ENCODE measurements at places on chromosomes 1 and 21.

GRCh38 chr1:88662723-88663122 lies 21.4 kb upstream of the PKN2 start:
- DNase-seq: no peak

DNA sequence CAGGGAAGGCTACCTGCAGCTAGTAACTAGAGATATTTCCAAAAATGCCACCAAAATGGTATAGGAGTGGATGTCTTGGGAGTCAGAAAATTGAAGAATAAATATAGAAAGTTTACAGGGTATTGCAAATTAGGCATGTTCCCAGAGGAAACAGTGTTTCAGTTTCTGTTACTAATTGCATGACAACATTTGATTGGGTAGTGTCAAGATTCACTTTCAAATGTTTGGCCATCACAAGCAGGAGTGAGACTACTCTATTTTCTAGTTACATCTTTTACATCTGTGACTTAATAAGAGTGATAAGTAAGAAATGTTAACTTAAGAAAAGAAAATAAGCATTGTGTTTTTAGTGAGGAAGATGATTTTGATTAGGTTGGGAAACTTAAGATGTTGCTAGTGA lies 30.2 kb downstream of the AMY1C start:
- DNase-seq: no peak

- no peak for DNase-seq
These were observed 41.7 kb upstream of the RAB4A start for GRCh38 chr1:229229137-229229720.

DNA sequence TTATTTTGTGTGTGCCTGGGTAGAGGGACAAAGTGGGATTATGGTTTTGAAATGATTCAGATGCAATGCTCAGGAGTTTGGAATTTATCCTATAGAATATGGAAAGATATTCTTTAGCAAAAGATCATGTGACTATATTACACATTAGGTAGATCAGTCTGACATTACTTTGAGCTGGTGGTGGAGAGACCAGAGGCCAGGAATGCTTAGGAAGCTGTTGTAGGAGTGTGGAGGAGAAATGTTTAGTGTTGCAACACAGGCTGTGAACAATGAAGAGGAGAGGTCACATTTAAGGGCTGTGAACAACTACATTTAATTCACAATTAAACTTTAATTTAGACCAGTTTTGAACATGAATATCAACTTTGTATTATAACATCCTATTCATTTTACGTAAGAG lies 45.3 kb upstream of the PODN start:
- DNase-seq: no peak

GRCh38 chr1:52544665-52545525 lies 8.0 kb downstream of the TUT4 start:
- DNase-seq: no peak

GRCh38 chr1:97243973-97244560 lies 522.5 kb downstream of the PTBP2 start:
- no peak for DNase-seq

DNA sequence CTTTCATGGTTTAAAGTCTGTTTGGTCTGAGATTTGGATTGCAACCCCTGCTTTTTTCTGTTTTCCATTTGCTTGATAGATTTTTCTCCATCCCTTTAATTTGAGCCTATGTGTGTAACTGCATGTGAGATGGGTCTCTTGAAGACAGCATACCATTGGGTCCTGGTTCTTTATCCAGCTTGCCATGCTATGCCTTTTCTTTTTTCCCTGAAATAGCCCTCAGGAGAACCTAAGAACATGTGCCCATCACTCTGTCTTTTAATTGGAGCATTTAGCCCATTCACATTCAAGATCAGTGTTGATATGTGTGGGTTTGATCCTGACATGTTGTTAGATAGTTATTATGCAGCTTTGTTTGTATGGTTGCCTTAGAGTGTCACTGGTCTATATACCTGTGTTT lies 21.7 kb upstream of the DENND1B start:
- no peak for DNase-seq

GRCh38 chr1:86499987-86500593 lies 31.4 kb downstream of the CLCA1 start:
- no peak for DNase-seq

DNA sequence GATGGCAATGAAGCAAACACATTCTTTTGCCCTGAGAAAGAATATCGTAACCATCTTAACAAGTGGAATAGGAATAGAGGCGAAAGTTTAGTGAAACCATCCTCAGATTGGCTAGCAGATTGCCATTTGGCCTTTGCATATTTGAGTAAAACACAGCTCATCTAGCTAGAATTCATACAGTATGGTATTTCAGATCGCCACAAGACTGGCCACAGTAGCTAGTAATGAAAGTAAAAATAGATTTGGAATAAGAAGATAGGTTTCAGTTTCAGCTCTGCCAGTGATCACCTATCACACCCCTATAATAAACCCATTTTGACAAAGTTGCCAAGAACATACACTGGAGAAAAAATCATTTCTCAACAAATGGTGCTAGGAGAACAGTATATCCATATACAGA lies 294.9 kb downstream of the LRRIQ3 start:
- DNase-seq: no peak

DNA sequence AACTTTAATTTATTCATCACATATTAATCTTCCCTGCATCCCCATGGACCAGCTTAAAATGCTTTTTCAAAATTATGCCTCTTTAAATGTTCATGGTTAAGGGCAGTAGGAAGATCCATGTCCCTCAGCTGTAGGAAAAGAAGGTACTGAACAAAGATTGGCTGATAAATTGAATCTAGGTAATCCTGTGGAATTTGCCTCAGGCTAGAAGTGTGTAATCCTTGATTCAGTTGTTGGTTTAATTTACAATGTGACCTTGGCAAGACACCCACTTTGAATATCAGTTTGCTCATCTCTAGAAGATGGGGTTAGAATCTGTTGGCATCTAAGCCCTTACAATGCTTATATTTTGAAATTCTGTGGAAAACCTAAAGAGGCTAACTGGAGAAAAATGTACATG lies 6.1 kb downstream of the TTC4 start:
- DNase-seq: no peak

- no peak for DNase-seq
These were observed 29.6 kb downstream of the CHD1L start for GRCh38 chr1:147272042-147272441.

DNA sequence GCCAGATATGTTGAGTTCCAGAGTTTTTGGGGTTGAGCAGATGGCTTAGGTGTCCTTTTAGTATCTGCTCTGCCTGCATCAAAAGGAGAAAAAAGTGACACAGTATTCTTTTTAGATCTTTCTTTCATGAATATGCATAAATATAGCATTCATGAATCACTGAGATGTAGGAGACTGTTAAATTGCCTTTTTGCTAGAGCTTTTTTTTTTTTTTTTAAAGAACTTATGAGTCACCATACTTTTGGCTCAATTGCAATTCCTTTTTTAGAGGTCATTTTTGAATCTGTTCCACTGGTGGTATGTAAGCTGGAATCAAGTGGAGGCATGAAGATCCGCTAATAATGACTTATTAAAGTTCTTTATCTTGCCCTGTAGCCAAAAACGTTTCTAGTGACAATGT lies 480.9 kb upstream of the ZRANB2 start:
- no peak for DNase-seq

DNA sequence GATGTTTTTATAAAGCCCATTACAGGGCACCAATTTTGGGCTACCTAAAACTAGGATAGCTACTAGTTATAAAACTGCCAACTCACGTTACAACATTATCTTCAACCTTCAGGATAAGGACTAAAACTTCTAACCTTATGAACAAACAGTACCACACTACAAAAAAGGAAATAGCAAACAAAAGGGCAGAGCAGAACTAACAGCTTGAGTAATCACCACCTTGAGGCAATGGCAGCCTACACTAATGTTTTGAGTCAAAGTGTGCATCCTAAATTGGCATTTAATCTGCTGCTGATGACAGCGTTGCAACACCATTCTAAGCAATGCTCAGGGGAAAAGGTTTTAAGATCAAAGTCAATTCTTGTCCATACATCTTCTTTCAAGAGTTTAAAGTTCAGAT lies 27.2 kb downstream of the PTP4A2 start:
- DNase-seq: no peak

- DNase-seq: no peak
These were observed 261.6 kb downstream of the CAMTA1 start for GRCh38 chr1:7046891-7047290.

DNA sequence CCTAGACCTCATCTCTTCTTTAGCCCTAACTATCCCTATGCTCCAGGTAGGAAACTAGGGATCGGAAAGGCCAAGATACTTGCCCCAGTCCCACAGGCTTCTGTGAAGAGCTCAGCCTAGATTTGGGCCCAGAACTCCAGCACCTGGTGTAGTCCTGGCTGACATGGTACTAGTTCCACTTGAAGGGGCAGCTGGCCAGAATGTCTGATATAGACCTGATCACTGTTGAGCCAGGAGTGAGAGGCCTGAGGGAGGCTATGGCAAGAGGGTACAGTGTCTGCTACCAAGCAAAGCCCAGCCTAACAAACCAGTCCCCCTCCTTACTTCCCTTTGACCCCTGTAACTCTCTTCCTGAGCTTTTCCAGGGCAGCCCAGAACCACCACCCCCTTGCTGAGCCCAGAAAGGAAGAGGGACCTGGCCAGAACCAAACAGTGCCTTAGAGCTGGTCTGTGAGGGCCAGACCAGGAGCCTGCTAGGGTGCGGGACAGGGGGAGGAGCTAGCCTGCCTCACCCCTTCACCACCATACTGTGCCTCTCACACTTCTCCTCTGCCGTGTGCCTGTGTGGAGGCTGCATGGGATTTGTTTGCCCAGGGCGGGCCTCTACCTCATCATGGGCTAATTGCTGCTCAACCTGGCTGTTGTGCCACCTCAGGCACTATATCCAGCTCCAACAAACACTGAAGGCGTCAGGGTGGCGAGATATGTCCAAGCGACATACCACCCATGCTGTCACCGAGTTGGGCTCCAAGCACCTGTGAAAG lies 10.9 kb downstream of the POMGNT1 start:
- DNase-seq: no peak

GRCh38 chr1:58933599-58933926 lies 149.7 kb upstream of the JUN start:
- no peak for DNase-seq

GRCh38 chr1:99956755-99957154 lies 13.0 kb upstream of the SLC35A3 start:
- DNase-seq: no peak

DNA sequence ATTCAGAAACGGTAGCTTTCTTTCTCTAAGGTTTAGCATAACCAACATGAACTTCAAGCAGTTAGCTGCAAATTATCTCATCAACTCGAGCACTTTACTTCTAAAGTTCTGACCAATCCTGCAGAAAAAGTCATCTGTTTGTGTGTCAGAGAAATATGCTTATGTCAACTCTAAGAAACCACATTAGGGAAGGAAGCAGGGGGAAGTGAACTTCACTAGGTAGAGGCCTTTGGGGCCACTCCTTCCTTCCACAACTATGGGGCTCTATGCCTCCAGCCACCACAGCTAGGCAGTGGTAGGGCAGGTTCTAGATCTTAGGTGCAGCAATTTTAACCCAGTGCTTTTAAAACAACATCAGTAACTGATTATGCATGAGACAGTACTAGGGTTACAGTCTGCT lies 375.9 kb downstream of the DSCAM start:
- DNase-seq: no peak

- no peak for DNase-seq
These were observed 2.2 kb upstream of the LIX1L start for GRCh38 chr1:145959957-145960467.

All from caudate nucleus (tissue), 63 donors.